Purkinje cell (primary cell): ENCODE measurements at places on chromosomes 7 and 10. TPM values are rescaled to one million over a fixed set of nuclear protein-coding genes. Genes with fewer than 3 reads are reported as not detected.

Gene CLIP2
- polyA plus RNA-seq, result 3.2 and 5.3 TPM in 2 replicates

Gene SDK1
- polyA plus RNA-seq, result 0.91 and 1.4 TPM in 2 replicates

Gene LIMK1
- 0.17 and 0.46 TPM in 2 replicates for polyA plus RNA-seq

Gene ZNF503
- polyA plus RNA-seq, result 0.56 and 2.2 TPM in 2 replicates
